ENCODE measurements at places on chromosomes 7 and 10.

GRCh38 chr7:128945668-128946366, 8.1 kb downstream of the IRF5 start:
- DNase-seq = no peak

GRCh38 chr10:34768261-34768971, 46.7 kb downstream of the PARD3 start:
- peak; percentile 51 for DNase-seq

GRCh38 chr7:85471740-85472139, 284.9 kb upstream of the SEMA3D start:
- DNase-seq = no peak

- DNase-seq = no peak
These were observed 9.2 kb upstream of the ADCY1 start for GRCh38 chr7:45564886-45565455.

- DNase-seq = peak; percentile 48
These were observed 136.5 kb downstream of the EPC1 start for GRCh38 chr10:32210306-32211045.

GRCh38 chr7:36978461-36978860, 254.2 kb upstream of the AOAH start:
- DNase-seq = no peak

DNA sequence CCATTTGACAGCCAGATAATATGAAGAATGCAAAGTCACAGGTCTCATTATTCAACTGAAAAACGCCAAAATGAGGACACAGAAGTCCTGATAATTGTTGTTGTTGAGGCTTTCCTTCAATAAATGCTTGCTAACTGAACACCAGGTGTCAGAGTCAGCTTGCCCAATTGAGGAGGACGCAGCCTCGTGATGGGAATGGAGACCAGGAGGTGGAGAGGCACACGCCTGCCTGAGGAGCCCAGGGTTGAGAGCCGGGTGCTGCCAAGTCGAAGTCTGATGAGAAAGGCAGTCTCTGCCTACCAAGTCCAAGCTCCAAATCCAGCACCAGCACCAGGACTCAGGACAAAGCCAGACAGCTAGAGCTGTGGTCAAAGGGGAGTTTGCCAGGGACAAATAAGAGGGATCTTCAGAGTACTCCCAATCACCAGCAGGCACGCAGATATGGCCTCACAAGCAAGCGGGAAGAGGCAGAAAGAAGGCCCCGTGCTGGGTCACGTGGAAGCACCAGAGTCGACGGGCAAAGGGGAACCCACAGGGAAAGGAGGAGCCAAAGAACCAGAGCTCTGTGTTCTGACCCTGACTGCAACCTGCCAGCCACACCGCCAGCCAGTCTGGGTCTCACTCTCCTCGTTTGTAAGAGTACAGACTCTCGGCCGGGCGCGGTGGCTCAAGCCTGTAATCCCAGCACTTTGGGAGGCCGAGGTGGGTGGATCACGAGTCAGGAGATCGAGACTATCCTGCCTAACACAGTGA, 47.6 kb downstream of the VOPP1 start:
- DNase-seq = no peak

DNA sequence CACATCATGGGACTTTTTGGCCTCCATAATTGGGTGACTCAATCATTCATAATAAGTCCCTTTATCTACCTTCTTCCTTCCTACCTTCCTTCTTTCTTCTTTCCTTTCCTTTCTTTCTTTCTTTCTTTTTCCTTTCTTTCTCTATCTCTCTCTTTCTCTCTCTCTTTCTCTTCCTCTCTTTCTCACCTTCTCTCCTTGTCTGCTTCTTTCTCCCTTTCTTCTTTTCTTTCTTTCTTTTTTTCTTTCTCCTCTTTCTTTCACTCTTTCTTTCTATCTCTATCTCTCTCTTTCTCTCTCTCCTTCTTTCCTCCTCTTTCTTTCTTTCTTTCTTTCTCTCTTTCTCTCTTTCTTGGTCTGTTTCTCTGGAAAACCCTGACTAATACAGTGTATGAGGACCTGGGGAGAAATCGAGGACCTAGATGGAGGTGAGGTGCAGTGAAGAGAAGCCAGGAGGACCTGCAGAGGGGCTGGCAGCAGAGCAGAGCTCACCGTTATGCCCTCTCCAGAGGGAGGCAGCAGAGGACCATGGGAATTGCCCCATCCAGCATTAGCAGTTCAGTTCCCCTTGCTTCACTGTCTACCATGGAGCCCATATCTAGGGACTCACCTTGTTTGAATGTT, 52.7 kb upstream of the BTRC start:
- peak; percentile 67 for DNase-seq

DNA sequence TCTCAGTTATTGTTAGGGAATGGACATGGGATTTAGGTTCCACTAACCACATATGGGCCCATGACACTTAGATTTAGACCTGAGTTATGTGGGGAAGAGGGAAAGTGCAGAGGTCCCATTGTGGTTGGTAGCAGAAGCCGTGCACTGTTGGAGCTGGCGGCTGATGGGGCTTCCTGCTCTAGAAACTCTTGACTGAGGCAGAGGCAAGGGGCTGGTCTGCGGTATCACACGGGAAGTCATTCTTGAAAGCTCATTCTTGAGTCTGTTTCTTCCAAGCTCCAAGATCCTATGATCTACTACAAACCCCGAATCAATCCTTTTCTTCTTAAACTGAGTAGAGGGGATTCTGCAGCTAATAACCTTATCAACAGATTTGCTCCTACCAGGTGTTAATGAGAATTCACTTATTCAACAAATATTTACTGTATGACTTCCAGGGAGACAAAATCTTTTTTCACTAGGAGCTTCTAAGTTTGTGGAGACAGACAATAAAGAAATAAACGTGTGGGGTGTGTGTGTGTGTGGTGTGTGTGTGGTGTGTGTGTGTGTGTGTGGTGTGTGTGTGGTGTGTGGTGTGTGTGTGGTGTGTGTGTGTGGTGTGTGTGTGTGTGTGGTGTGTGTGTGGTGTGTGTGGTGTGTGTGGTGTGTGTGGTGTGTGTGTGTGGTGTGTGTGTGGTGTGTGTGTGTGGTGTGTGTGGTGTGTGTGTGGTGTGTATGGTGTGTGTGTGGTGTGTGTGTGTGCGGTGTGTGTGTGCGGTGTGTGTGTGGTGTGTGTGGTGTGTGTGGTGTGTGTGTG, 57.1 kb downstream of the AOC1 start:
- DNase-seq = no peak
